ENCODE measurements at places on chromosomes 5 and 9.

GRCh38 chr5:175382171-175382570 lies 61.8 kb downstream of the DRD1 start:
- no peak for DNase-seq

GRCh38 chr5:107268241-107268640 lies 402.5 kb downstream of the EFNA5 start:
- no peak for DNase-seq

GRCh38 chr9:93080406-93080805 lies 15.6 kb upstream of the CARD19 start:
- peak; percentile 27 for DNase-seq

- DNase-seq, result no peak
Measured at GRCh38 chr5:5179597-5179996, 39.5 kb downstream of the ADAMTS16 start.

DNA sequence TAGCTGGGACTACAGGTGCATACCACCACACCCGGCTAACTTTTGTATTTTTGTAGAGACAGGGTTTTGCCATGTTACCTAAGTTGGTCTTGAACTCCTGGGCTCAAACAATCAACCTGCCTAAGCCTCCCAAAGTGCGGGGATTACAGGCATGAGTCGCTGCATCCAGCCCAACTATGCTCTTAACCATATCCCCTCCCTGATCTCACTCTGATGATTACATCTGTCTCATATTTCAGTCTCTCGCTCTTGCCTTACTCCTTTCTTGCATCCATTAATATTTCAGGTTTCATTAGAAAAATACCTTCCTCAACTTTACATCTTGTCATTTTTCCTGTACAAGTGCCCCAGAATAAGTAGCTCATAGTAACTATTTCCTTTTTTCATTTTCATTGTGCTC lies 61.0 kb upstream of the BASP1 start:
- DNase-seq, result no peak

DNA sequence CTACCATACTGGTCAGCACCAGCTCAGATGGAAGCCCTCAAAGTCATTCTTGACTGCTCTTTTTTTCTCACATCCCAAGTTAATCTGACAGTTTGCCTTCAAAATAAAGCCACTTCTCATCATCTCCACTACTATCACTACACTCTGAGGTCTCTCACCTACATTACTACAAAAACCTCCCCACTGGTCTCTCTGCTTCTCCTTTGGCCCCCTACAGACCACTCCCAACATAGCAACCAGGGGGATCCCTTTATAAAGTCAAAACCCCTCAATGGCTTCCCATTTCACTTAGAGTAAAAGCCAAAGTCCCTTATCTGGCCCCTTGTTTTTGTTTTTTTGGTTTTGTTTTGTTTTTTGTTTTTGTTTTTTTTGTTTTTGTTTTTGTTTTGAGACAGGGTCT lies 4.6 kb downstream of the ARAP3 start:
- DNase-seq, result no peak

DNA sequence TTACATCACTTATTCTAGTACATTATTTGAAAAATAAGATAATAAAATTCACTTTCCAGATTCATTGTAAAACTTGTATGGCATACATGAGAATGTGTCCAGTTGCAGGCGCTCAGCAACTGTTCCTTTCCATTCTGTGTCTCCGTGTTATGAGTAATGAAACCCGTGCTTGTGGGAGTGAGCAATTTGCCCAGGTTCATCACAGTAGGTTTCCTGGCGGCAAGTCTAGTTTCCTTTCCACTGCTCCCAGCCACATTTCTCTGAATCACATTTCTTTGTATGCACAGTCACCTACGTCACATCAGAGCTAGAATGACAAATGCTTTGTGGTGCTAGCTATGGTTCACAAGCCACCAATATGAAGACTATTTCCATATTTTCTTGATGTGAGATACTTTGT lies 39.9 kb downstream of the MOCS2 start:
- peak; percentile 55 for DNase-seq

- DNase-seq, result peak; percentile 85
Measured at GRCh38 chr9:131046581-131047202, 37.7 kb downstream of the LAMC3 start.

GRCh38 chr9:89418474-89418845 lies 79.5 kb downstream of the SEMA4D start:
- DNase-seq, result no peak

DNA sequence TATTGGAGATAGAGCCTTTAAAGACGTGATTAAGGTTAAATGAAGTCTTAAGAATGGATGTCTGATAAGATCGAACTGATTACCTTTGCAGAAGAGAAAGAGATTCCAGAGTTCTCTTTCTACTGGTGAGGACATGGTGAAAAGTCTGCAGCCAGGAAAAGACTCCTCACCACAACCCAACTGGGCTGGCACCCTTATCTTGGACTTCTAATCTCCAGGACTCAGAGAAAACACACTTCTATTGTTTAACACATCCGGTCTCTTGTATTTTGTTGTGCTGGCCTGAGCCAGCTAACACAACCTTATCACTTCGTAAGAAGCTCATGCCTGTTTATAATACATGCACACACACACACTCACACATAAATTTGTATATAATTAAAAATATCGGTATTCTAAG lies 489.1 kb downstream of the PRDM9 start:
- no peak for DNase-seq

DNA sequence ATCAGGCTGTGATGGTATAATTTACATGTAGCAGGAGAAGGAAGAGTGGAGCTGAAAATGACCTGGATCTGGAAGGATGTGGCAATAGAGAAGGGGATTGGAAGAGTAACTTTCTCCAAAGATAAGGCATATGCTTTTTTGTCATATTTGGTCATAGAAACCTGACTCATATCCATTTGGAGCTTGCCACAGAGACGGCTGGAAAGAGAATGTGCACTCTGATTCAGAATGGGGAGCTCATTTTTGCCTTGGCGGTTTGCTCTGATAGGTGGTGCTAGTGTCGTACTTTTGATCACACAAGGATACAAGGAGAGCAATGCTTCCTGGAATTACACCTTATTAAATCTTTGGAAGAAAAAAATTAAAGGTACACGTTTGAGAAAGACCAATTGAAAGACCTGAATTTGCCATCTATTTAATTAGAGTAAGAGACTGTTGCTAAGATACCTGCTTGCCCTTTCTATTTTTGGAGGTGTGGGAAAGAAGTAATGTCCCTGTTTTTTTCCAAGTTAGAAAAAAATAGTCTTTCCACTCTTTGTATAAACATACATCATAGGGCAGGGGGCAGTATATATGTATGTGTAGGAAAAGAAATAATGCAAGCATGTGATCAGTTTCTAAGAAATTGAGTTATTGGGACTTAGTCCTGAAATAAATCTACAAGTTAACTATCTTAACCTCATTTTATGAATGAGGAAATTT lies 5.4 kb downstream of the LSM11 start:
- DNase-seq, result no peak

GRCh38 chr5:1054018-1054798 lies 45.6 kb downstream of the NKD2 start:
- DNase-seq, result no peak

DNA sequence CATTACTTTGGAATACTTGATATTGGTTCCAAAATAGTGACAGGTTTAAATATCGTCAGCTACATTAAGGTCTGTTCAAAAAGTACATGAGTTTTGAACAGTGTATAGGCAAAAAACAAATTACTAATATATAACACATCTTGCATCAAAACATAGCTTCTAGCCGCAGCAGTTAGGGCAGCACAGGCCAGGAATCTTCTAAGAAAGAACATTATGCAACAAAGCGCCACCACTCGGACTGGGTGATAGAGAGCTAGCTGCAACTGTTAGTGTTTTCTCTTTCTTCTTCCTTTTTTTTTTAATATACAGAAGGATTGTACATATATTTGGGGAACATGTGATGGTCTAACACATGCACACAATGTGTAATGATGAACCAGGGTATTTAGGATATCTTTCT lies 504.5 kb downstream of the NR2F1-AS1 start:
- DNase-seq, result no peak

DNA sequence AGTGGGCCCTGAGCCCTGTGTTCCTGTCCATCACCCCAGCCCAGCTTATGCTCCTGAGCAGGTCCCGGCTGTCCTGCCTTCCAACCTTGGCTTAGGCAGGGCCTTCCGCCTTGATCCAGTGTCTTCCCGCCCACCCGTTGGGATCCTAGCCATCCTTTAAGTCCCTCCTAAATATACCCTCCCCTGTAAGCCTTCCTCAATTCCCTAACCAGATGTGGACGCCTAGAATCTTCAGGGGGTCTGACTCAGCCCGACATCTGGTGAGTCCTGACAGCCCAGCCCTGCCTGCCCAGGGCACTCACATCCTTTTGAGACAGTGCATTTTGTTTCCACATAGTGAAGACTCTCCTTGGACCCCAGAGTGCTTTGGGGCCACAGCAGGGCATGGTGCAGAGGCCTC lies 23.7 kb downstream of the SLC6A7 start:
- peak; percentile 66 for DNase-seq

- no peak for DNase-seq
Measured at GRCh38 chr9:14945351-14945750, 35.1 kb upstream of the FREM1 start.

GRCh38 chr5:149416987-149417710 lies 38.1 kb upstream of the IL17B start:
- DNase-seq, result no peak

GRCh38 chr5:92402045-92402444 lies 1018.9 kb upstream of the ARRDC3 start:
- DNase-seq, result no peak

DNA sequence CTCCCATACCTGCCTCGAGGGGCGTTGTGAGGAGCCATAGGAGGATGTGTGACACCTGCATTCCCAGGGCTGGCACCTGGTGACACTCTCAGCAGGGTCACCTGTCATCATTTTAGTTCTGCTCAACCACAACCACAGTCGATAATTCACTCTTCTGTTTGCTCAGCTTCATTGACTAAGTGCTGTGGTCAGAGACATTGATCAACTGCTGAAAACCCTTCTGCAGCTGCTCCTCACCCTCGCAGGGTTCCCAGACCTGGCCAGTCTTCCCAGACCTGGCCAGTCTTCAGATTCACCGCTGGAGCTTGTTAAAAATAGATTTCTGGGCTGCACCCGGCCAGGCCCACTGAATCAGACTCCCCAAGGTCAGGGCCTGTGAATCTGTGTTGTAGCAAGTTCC lies 92.8 kb downstream of the MVB12B start:
- DNase-seq, result no peak

- DNase-seq, result no peak
Measured at GRCh38 chr5:112070022-112070421, 313.0 kb upstream of the NREP start.

DNA sequence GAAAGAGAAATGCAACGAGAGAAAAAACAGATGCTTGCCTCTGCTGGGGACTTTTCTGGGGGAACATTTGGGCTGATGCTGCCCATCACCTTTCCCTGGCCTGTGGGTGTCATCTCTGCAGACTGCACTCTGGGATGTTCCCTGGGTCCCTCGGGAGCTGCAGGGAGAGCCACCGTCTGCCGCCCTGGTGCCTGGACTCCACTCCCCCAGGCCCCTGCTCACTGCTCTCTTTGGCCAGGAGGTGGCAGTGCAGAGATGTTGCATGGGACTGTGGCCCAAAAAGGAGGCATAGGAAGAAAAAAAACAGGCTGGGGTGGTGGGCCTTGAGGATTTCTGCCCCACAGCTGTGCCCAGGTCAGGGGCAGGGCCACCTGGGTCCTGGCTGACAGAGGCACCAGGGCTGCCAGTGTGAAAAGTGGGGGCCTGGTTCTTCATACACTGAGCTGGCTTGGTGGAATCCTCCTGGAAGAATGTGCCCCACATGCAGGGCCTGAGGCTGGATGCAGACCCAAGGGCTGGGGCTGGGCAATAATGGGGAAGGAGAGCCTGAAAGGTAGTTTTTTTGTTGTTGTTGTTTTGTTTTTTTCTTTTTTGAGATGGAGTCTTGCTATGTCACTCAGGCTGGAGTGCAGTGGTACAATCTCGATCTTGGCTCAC lies 353.6 kb downstream of the SLIT3 start:
- DNase-seq, result peak; percentile 54

GRCh38 chr5:167573370-167574127 lies 717.9 kb upstream of the WWC1 start:
- DNase-seq, result peak; percentile 68

GRCh38 chr5:38789134-38789533 lies 56.7 kb upstream of the OSMR start:
- no peak for DNase-seq

DNA sequence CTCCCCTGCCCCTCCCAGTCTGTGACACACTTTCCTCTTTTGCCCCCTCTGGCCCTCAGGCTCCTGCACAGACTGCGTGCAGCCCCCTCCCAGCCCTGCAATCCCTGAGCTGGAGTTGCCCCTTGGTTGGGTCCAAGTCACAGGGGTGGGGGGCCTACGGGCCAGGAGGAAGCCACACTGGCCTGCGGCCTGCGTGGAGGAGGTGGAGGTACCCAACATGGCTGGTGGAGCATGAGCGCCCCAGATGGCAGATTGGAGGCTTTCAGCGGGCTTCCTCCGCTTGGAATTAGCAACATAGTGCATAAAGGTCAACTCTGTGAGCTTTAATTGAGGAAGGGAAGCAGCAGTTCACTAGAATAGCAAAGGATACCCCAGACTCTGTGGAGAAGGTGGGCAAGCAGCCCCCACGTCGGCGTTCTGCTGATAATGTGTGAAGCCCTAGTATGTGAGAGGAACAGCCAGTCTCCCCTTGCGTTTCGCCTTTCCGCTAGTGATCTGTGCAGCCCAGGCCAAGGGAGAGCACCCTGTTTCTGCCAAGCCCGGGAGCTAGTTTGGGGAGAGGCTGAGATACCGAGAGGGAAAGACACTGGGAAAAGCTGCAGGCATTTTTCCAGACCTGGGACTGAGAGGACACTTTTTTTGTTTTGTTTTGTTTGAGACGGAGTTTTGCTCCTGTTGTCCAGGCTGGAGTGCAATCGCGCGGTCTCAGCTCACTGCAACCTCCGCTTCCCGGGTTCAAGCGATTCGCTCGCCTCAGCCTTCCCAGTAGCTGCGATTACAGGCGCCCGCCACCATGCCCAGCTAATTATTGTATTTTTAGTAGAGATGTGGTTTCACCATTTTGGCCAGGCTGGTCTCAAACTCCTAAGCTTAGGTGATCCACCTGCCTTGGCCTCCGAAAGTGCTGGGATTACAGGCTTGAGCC lies 35.3 kb upstream of the MACIR start:
- DNase-seq, result no peak

DNA sequence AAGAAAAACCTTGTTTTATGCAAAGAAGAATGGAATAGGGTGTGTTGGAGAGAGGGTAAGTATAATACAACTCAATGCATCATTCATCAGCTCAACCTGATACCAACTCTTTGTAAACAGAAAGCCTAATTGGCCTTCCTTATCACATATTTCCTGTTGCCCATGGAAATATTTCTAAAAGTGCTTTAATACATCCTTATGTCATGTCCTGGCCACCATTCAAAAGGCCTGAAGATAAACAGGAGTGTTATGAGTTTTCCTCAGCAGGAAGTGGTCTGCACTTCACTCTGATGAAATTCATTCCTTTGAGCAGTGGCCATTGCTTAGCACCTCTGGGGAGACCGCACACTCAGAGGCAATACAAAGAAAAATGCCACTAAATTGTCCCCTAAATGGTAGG lies 511.2 kb downstream of the SEMA5A start:
- DNase-seq, result no peak

DNA sequence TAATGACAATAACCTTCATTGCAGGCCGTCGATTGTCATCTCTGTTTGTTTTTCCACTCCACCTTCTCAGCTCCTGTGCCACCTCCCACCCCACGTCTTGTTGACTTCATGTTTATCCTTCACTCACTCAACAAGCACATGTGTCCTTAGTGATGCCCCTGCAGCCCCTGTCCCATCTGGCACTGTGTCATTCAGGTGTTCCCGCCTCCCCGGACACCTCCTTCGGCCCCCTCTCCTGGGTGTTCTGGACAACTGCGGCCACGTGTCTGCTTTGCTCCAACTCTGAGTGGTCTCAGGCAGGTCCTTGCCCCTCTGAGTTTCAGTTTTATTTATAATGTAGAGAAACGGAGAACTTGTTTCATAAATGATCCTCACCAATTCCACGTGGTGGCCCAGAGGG lies 91.0 kb upstream of the COL5A1 start:
- no peak for DNase-seq

Measured in right forelimb (tissue), 1 donor.